ENCODE measurements at places on chromosomes 2 and 18.

- no peak for DNase-seq
These were observed 303.2 kb upstream of the MC4R start for GRCh38 chr18:60675801-60676200.

DNA sequence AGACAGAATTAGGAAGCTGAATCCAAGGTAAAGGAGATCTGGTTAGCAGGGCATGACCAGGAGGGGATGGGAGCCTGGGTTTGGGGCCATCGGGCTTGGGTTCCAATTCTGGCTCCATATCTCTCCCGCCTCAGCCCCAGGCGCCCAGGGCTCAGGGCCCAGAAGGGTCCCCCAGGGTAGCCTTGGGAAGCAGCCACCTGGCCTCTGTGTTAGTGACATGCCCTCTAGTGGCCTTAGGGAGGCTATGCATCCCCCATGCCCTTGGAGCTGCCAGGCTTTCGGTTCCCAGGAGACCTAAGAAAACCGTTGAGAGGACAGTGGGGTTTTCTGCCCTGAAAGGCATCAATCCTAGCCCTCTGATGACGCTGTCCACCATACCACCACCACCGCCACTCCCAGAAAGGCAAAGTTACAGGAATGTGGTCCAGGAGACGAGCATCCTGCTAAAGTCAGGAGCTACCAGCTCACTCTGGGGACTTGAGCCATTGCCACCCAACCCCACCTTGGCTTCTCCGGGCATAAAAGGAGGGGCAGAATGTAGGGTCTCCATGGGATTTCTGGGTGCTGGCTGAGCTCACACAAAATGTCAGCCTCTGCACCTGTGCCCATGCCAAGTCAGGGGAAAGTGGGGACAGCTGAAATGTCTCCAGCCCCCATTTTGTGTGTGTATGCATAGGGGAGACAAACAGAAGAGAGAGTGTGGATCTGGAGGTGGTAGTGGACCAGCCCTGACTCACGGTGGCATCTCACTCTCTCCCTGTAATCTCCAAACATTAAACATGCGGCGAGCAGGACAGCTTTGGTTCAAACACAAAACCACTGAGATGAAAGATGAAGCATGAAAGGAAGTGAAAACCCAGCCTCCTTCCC lies 56.5 kb downstream of the EMX1 start:
- DNase-seq: no peak

DNA sequence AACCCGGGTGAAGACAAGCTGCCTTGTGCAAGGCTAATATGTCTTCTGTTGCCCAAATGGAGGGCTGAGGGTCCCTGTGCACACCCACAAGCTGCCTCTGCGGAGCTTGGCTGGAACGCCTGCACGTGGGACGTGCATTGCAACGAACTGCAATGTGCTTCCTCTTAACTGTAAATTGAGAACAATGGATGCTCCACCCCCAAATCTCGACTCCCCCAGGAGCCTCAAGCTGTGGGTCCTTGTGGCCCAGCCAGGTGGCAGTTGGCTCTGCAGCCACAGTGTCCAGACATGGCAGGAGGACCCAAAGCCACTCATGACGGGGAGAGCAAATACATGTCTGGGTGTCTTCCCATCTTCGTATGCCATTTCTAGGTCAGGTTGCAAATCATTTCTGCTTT lies 90.1 kb downstream of the TWIST2 start:
- no peak for DNase-seq

DNA sequence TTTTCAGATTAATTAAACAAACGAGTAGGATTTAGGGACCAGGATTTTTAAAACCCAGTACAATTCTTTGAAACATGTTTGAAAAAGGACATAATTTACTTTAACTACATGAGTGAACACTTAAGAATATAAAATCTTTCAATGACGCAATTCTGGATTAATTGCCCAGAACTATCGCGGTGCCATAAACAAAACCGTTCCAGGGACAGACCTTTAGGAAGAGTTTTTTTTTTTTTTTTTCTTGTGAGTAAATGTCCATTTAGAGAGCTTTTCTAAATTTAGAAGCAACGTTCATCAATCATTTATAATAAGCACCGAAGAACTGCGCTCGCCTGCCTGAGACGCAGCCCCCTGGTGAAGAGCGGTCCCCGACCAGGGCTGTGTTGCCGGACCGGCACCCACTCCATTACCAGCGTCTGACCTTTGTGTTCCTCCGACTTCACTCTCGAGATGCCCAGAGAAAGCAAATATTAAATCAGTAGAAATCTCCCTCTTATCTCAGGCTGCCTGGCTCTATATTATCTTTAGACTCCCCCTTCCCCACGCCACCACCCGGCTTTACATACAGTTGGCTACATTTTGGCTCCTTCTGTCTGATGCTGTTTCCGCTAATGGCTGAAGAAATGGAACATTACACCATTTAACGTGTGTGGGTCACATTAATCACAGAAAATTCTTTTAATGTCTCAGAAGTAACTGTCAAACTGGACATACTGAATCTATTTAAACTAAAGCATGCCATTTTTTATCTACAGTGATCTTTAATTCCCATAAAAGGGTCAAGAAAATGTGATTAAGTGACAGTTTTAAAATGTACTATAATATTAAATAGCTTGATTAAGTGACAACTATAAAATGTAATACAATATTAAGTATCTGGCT lies 364.0 kb upstream of the MEIS1 start:
- no peak for DNase-seq

- no peak for DNase-seq
These were observed 6.6 kb upstream of the DSC3 start for GRCh38 chr18:31049189-31049588.

GRCh38 chr18:79786786-79787526 lies 10.8 kb upstream of the KCNG2 start:
- no peak for DNase-seq

DNA sequence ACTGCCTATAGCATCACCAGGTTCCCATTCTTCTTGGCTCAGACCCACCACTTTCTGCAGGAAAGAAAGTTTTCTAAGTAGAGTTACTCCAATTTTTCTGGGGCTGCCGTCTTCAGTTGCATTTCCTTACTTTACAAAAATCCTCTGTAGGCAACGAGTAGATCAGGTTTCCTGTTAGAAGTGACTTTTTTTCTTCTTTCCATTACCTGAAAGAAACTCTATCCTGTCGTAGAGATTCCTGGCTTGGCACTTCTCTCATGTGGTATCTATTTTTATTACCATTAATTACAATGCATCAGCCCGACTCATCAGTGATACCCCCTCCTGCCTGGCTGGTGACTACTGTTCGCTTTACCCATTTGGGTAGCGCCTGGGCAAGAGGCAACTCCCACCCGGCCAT lies 5.6 kb upstream of the SIX2 start:
- no peak for DNase-seq

DNA sequence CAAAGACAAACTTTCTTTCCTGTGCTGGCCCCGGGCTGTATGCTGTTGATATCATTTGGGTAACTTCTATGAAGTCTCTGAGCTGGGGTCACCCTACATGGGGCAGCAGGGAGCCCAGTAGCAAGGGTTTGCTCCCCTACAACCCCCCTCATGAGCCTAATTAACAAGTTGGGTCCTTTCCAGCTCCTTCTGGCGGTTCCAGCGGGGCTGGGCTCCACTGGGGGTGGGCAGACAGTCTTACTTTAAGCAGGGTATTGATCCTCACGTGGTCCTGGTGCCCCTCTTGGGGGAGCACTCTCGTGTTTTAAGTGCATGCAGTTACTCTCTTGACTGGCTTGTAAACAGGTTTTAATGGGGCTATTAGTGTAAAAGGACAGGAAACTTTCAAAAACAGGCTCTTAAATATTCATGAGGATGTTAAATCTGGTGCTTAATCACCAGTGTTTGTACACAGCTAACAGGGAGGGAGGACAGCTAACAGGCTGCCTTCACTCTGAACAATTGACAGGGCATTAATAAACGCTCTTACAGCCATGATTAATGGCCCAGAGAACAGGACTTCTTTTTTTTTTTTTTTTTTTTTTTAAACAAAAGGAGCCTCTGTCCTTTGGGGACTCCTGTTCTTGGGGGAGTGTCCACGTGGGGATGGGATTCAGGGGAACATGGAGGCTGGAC lies 36.6 kb upstream of the SKOR2 start:
- no peak for DNase-seq

- DNase-seq: no peak
These were observed 3.3 kb upstream of the C18orf32 start for GRCh38 chr18:49490246-49490762.

- no peak for DNase-seq
These were observed 1718.6 kb downstream of the SUCLG1 start for GRCh38 chr2:82740527-82740926.

GRCh38 chr2:226891780-226892590 lies 56.1 kb downstream of the RHBDD1 start:
- DNase-seq: no peak

DNA sequence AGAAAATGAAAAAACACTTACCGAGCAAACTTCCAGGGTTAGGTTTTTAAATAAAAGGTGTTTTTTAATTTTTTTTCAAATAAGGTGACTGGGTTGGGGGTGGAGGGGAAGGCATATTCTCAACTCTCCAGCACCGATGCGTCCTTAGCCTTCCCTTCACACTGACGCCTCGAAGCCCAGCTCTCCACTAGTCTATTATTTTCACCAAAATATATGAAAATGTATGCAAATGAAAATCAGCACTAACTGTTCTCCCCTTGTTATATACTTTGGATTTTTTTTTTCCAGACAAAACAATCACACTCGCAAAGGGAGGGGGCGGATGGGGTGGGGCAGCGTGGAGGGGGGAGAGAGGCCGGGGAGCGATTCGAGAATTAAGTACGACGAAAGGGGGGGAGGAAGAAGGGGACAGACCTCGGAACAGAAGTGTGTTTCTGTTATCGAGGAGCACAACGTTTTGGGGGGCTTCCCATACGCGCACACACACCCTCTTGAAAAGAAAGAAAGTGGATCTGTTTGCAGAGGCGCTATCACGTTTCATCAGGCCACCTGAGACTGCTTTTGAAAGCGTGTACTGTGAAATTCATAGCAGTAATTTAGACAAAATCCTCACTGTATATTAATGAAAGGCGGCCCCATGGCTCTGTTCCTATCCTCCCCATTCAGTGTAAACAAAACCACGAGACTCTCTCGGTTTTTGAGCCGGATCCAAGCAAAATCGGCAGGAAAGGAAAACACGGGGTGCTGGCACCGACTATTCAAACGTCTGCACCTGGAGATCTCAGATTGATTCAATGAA lies 2.4 kb upstream of the POU3F3 start:
- DNase-seq: no peak

GRCh38 chr2:196171946-196172345 lies 568 bp upstream of the STK17B start:
- DNase-seq: no peak

DNA sequence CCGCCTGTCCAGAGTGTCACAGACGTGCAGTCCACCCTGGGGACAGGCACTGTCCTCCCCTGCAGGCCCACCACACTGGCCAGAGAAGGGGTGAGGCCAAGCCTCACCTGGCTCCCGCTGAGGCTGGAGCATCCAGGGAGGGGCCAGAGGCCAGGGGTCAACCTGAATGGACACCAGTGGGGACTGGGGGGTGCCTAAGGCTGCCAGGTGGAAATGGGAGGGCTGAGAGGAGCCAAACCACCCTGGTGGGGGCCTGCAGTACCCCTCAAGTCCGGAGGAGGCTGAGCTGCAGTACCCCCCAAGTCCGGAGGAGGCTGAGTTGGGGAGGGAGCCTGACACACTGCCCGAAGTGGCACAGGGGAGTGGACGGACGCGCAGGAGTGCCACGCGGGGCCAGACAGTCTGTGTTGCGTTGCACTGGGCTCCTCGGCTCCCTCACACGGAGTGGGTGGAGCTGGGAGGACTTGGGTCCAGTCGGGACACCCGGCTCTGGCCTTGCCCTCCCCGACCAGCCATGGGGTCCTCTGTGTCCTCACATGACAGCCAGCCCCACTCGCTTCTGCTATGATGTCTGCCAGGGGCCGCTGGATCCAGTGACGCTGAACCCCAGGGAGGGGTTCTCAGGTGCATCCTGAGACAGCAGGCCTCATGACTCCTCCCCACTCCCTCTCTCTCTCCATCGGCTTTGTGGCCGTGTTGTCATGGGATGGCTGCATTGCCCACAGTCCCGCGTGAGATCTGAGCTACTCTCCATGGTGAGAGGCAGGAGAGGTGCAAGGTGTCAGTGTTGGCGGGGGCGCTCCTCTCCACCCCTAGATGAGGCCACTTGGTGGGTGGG lies 22.3 kb upstream of the GPC1 start:
- no peak for DNase-seq

DNA sequence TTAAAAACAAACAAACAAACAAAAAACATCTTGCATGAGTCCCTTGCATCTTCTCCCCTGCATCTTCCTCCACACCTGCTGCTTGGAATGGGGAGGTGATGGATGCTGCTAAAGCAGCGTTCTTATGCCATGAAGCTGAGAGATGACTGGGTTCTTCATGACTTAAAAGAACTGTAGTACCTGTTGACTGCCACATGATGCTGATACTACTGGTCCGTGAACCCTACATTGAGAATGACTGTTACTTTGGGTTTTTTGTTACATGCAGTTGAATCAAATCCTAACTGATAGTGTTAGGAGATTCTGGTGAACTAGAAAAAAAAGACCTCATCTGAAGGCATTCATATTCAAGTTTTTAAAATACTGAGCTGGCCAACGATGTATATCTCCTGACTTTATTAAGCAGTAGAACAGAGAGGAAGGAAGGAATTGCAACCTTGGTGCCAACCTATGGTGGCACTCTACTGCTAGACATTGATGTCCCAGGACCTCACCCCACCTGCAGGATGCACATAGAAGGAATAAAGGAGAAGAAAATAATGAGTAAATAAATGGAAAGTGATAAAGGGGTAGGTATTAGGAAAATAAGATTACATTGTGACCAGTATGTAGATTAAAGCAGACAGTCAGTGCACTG lies 63.2 kb upstream of the SPAG16 start:
- no peak for DNase-seq

- DNase-seq: no peak
These were observed 62.5 kb downstream of the RHOB start for GRCh38 chr2:20509301-20509769.

DNA sequence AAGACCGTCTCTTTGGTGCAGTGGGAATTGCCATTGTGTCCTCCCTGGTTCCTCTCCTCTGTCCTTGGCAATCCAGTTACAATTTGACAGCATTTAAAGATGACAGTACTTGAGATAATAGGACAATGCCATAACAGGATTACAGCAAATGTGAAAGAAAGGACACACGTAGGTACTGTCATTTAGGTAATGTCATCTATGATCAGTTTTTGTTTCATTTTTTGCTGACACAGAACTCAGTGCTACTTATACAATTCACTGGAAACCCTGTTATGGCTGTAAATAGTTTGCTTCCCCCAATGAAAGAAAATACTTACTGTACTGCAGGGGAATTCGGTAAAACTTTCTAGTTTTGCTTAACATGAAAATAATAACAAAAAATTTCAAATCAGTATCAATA lies 65.2 kb downstream of the BCL11A start:
- no peak for DNase-seq

DNA sequence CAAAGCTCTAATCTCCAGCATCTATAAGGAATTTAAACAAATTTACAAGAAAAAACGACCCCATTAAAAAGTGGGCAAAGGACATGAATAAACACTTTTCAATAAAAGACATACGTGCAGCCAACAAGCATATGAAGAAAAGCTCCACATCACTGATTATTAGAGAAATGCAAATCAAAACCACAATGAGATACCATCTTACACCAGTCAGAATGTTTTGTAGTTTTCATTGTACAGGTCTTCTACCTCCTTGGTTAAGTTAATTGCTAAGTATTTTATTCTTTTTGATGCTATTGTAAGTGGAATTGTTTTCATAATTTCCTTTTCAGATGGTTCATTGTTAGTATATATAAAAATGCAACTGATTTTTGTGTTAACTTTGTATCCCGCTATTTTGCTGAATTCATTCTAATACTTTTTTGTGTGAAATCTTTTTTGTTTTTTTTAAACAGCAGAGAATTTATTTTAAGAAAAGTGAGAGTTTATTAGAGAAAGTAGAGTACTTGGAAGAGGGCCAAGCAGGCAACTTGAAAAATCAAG lies 40.7 kb downstream of the SLC39A10 start:
- no peak for DNase-seq
